Chondrocyte (in vitro differentiated cells): ENCODE measurements at places on chromosomes 1 and 21. TPM values are rescaled to one million over a fixed set of nuclear protein-coding genes. Genes with fewer than 3 reads are reported as not detected.

Gene SLAMF9
- not detected in 3 replicates for total RNA-seq

Gene TNN
- total RNA-seq, result 0.15 to 0.41 TPM (median 0.25 TPM) in 3 replicates

Gene C1QA
- not detected in 3 replicates for total RNA-seq

Gene ERICH3
- total RNA-seq, result not detected in 3 replicates

Gene LCE2C
- total RNA-seq, result not detected in 3 replicates

Gene SPATA46
- not detected in 3 replicates for total RNA-seq

Gene PLA2G5
- total RNA-seq, result not detected in 3 replicates

Gene GUCA2B
- not detected in 3 replicates for total RNA-seq

Gene NUCKS1
- 189 to 223 TPM (median 203 TPM) in 3 replicates for total RNA-seq

Gene SDCCAG8
- 19.8 to 26.5 TPM (median 24.9 TPM) in 3 replicates for total RNA-seq

GRCh38 chr1:86616871-86617270 is 70.0 kb downstream of the CLCA4 start:
- H3K27me3 ChIP-seq, result peaks cover 4% of the 10 kb centered on the region
- no peak overlapping the region for H3K27ac ChIP-seq
- no peaks in the 10 kb centered on the region for H3K4me1 ChIP-seq
- H3K36me3 ChIP-seq, result no peaks in the 10 kb centered on the region
- no peak overlapping the region for H3K4me3 ChIP-seq
- no peak for DNase-seq

DNA sequence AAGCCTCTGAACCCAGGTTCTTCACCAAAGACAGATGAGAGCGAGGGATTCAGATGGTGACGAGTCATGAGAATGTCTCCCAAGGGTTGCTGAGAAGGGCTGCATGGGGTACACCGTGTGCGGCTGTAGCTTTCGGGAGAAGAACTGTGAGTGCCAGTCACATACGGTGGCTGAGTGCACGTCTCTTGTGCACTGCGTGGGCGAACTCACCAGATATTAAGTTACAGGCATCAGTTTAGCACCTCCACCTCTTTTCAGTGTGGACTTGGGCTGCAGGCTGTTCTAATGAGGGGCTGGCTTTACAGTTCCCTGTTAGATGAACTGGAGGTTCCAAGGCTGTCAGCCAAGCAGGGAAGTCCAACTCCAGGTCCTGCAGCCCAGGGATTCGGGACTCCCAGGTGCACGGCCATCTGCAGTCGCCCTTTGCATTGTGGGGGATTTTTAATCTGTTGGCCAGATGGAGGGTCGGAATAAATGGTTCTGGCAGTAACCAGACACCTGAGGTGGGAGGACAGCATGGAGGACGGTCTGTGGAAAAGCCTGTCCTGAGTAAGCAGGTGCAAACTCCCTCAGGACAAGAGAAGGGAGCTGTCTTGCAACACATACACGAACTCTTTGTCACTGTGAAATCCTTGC is 26.5 kb upstream of the AVPR1B start:
- H3K4me3 ChIP-seq, result no peak overlapping the region
- no peaks in the 10 kb centered on the region for H3K4me1 ChIP-seq
- H3K27ac ChIP-seq, result no peak overlapping the region
- DNase-seq, result no peak
- H3K36me3 ChIP-seq, result peaks cover 3% of the 10 kb centered on the region

DNA sequence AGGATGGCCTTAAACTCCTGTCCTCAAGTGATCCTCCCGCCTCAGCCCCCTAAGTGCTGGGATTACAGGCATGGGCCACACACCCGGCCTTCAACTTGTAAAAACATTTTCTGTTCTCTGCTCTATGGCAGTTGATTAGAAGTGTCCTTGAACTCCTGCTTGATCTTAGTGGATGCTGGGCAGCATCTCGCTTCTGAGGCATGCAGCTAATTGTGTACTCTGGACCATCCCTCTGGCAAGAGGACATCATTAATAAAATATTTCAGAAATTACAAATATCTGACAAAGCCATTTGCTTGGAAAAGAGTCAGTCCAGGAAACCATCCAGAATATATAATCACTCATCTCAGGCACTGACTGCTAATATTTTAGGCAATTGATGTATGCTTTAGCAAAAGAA is 8.1 kb downstream of the NGF start:
- peaks cover 100% of the 10 kb centered on the region for H3K4me1 ChIP-seq
- H3K4me3 ChIP-seq, result no peak overlapping the region
- H3K27ac ChIP-seq, result peak overlapping the region; percentile 100
- DNase-seq, result no peak
- peaks cover 6% of the 10 kb centered on the region for H3K36me3 ChIP-seq
- no peaks in the 10 kb centered on the region for H3K27me3 ChIP-seq

DNA sequence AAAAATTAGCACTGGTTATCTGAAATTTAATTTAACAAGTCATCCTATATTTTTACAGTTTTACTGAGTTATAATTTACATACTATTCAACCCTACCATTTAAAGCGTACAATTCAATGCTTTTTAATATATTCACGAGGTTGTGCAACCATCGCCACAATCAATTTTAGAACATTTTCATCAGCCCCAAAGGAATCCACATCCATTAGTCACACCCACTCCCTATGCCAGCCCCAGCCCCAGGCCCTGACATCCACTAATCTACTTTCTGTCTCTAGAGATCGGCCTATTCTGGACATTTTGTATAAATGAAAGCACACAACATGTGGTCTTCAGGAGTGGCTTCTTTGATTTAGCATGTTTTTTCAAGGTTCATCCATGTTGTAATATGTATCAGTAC is 134.7 kb downstream of the PSMG1 start:
- H3K27ac ChIP-seq, result no peak overlapping the region
- H3K4me3 ChIP-seq, result no peak overlapping the region
- no peak for DNase-seq
- H3K4me1 ChIP-seq, result peaks cover 9% of the 10 kb centered on the region
- H3K27me3 ChIP-seq, result no peaks in the 10 kb centered on the region
- no peaks in the 10 kb centered on the region for H3K36me3 ChIP-seq

- no peaks in the 10 kb centered on the region for H3K27me3 ChIP-seq
- DNase-seq, result no peak
- H3K4me3 ChIP-seq, result peak overlapping the region; percentile 99
- peaks cover 39% of the 10 kb centered on the region for H3K4me1 ChIP-seq
- no peak overlapping the region for H3K27ac ChIP-seq
These were observed 948 bp upstream of the COP1 start for GRCh38 chr1:176208034-176208433.

- H3K4me3 ChIP-seq, result no peak overlapping the region
- no peak for DNase-seq
- H3K36me3 ChIP-seq, result peaks cover 12% of the 10 kb centered on the region
- H3K27ac ChIP-seq, result no peak overlapping the region
- H3K4me1 ChIP-seq, result peaks cover 8% of the 10 kb centered on the region
These were observed 96.2 kb downstream of the ZMYM4 start for GRCh38 chr1:35364741-35365140.

GRCh38 chr1:43348343-43348808 is 10.4 kb upstream of the CDC20 start:
- H3K4me1 ChIP-seq, result peaks cover 28% of the 10 kb centered on the region
- no peak for DNase-seq
- H3K4me3 ChIP-seq, result peak overlapping the region; percentile 57
- no peak overlapping the region for H3K27ac ChIP-seq

DNA sequence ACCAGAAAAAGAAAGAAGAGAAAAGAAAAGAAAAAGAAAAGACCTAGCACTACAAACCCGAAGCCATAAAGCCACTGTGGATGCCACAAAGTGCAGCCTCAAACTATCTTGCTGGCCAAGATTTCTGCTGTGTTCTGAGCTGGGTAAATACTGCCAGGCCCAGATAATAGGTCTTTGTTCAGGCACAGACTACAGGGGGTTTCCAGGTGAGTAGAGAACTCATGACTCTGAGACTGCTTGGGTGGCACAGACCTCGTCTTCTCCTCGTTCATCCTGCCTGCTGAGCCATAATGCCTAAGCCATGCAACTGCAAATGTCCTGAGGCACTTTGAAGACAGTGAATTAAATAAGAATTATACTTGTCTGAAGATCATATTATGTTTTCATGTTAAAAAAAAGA is 651.8 kb downstream of the LMO4 start:
- no peak overlapping the region for H3K27ac ChIP-seq
- H3K36me3 ChIP-seq, result no peaks in the 10 kb centered on the region
- peaks cover 6% of the 10 kb centered on the region for H3K4me1 ChIP-seq
- no peak overlapping the region for H3K4me3 ChIP-seq
- peaks cover 4% of the 10 kb centered on the region for H3K27me3 ChIP-seq

- no peak overlapping the region for H3K27ac ChIP-seq
- H3K4me3 ChIP-seq, result no peak overlapping the region
- no peaks in the 10 kb centered on the region for H3K27me3 ChIP-seq
- no peaks in the 10 kb centered on the region for H3K4me1 ChIP-seq
- no peaks in the 10 kb centered on the region for H3K36me3 ChIP-seq
These were observed 251.2 kb downstream of the DSCAM start for GRCh38 chr21:40595806-40596205.

DNA sequence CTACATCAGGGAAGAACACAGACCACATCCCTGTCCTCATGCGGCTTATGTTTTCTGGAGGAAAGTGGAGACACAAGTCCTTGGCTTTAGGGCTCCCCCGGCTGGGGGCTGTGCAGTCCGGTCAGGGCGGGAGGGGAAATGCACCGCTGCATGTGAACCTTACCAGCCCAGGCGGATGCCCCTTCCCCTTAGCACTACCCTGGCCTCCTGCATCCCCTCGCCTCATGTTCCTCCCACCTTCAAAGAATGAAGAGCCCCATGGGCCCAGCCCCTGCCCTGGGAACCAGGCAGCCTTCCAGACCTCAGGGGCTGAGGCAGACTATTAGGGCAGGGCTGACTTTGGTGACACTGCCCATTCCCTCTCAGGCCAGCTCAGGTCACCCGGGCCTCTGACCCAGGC is 45.5 kb downstream of the TNNT2 start:
- H3K4me1 ChIP-seq, result peaks cover 15% of the 10 kb centered on the region
- H3K4me3 ChIP-seq, result no peak overlapping the region
- DNase-seq, result peak; percentile 57
- H3K27ac ChIP-seq, result no peak overlapping the region

GRCh38 chr1:5885471-5886139 is 106.6 kb downstream of the NPHP4 start:
- peaks cover 9% of the 10 kb centered on the region for H3K4me1 ChIP-seq
- peaks cover 12% of the 10 kb centered on the region for H3K36me3 ChIP-seq
- DNase-seq, result peak; percentile 55
- no peak overlapping the region for H3K27ac ChIP-seq

- H3K27me3 ChIP-seq, result no peaks in the 10 kb centered on the region
- peaks cover 26% of the 10 kb centered on the region for H3K36me3 ChIP-seq
- H3K4me1 ChIP-seq, result no peaks in the 10 kb centered on the region
These were observed 48.4 kb downstream of the TRMT1L start for GRCh38 chr1:185108321-185108720.

DNA sequence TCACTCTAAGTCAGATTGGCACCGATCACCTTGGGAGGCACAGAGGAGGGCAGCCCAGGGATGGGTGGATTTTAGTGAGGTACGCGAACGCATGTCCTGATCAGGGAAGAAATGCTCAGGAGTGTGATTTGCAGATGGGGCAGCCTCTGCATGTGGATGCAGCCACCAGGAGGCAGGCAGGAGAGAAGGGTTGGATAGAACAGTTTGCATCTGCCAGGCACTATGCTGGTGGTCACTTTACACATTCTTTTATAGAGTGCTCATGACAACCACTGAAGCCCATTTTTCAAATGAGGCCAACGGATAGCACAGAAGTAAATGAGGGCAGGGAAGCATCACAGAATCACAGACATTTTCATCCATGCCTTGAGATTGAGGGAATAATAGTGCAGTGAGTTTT is 5.7 kb downstream of the LAMB3 start:
- H3K27me3 ChIP-seq, result no peaks in the 10 kb centered on the region
- peaks cover 63% of the 10 kb centered on the region for H3K4me1 ChIP-seq
- H3K27ac ChIP-seq, result no peak overlapping the region
- H3K4me3 ChIP-seq, result no peak overlapping the region
- no peaks in the 10 kb centered on the region for H3K36me3 ChIP-seq

DNA sequence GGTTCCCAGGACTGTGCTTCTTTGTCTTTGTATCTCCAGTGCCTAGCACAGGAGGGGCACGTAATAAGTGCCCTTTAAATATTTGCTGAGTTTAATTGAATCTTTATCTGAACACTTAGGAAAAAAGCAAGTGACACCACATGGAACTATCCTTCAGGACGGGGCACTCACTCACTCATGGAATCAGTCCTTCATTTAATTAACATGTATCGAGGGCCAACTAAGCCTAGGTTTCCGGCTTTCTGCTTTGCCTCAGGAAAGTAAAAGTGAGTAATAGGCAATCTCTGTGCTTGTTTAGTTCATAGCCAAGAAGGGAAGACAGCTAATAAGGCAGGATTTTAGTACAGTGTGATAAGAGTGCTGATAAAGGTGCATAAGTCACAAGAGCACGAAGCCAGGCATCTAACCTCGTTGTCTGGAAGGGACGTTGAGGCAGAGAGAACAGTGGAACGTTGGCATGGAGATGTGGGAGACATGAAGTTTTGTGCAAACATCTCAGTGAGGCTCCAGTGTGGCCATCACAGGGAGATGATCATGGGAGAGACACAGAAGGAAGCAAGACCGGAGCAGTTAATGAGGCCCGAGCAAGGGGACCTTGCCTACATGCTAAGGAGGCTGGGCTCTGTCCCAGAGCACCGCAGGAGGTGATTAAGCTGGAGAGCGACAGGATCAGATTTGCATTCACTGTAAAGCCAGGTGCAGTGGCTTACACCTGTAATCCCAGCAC is 54.1 kb upstream of the TRIM67 start:
- no peak for DNase-seq
- H3K27me3 ChIP-seq, result no peaks in the 10 kb centered on the region
- H3K4me3 ChIP-seq, result no peak overlapping the region
- H3K36me3 ChIP-seq, result no peaks in the 10 kb centered on the region
- H3K27ac ChIP-seq, result peak overlapping the region; percentile 99

- peak overlapping the region; percentile 97 for H3K27ac ChIP-seq
- H3K36me3 ChIP-seq, result peaks cover 1% of the 10 kb centered on the region
- no peaks in the 10 kb centered on the region for H3K27me3 ChIP-seq
- peaks cover 40% of the 10 kb centered on the region for H3K4me1 ChIP-seq
- H3K4me3 ChIP-seq, result peak overlapping the region; percentile 98
These were observed 945 bp downstream of the WDR3 start for GRCh38 chr1:117930484-117930883.

GRCh38 chr1:104785575-104786187 is 1036.0 kb downstream of the AMY1C start:
- no peak overlapping the region for H3K4me3 ChIP-seq
- no peak overlapping the region for H3K27ac ChIP-seq
- H3K36me3 ChIP-seq, result no peaks in the 10 kb centered on the region
- DNase-seq, result no peak

DNA sequence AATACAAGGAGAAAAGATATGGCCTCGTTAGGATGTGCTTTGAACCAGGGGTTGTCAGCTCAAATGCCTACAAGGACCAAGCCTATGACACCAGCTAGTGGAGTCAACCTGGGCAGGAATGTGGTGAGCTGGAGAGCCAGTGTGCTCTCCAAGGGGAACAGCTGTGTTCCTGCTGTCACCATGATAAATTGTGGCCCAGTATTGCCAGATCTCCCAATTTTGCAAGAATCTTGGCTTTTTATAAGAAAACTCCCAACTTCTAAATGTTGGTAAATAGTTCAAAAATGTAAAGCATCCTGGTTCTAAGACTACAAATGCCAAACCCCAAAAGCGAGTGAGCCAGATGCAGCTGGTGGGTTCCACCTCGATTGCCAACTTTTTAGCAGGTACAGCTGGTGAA is 391.1 kb downstream of the PLPP3 start:
- H3K27me3 ChIP-seq, result no peaks in the 10 kb centered on the region
- H3K4me3 ChIP-seq, result no peak overlapping the region
- H3K36me3 ChIP-seq, result no peaks in the 10 kb centered on the region
- H3K4me1 ChIP-seq, result peaks cover 31% of the 10 kb centered on the region

GRCh38 chr21:43778469-43779335 is 2.6 kb upstream of the CSTB start:
- peaks cover 9% of the 10 kb centered on the region for H3K36me3 ChIP-seq
- H3K4me3 ChIP-seq, result no peak overlapping the region
- peaks cover 28% of the 10 kb centered on the region for H3K4me1 ChIP-seq
- no peak for DNase-seq
- H3K27me3 ChIP-seq, result no peaks in the 10 kb centered on the region
- peak overlapping the region; percentile 29 for H3K27ac ChIP-seq
